ENCODE measurements at places on chromosomes 16 and 17.

DNA sequence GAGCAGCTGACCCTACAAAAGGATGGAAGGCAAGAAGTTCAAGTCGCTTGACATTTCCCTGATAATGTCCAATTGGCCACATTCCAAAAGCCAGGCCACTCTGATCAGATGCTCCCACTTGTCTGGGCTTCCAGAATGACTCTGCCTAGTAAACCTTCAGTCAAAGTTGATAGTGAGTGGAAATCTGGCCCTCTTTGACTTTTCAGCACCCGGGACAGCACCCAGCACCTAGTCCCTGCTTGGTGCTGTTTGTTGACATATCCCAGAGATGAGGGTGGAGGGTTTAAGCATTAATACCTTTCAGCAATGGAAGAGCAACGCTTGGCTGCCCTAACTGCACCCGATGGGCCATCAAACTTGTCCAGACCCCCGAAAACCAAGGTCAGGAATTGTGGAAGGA is 131.3 kb downstream of the AIPL1 start:
- no peak for DNase-seq

- DNase-seq, result no peak
Observed at GRCh38 chr16:31250782-31251384, 8.9 kb upstream of the ITGAM start.

DNA sequence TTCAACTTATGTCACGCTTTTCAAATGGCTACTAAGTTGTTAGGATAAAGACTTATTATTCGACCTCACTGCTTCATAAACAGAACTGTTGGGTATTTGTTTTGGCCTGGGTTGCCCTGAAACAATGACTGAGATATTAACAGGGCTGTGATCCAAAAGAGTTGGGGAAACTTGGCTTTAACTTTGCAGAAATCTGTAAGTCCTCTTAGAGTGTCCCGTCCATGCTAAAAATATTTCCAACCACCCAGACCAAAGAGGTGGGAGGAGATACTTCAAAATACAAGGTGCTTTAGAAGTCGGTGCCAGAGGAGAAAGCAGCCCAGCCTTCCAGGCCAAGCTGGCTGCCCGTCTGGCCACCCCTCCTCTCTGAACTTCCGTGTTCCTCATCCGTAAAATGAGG is 16.1 kb upstream of the SPATA32 start:
- DNase-seq, result no peak

GRCh38 chr17:40843242-40843641 is 20.8 kb upstream of the KRT10 start:
- DNase-seq, result no peak

GRCh38 chr17:55271958-55272710 is 7.4 kb downstream of the HLF start:
- no peak for DNase-seq

- DNase-seq, result no peak
Observed at GRCh38 chr17:4515501-4515900, 16.8 kb downstream of the SPNS2 start.

DNA sequence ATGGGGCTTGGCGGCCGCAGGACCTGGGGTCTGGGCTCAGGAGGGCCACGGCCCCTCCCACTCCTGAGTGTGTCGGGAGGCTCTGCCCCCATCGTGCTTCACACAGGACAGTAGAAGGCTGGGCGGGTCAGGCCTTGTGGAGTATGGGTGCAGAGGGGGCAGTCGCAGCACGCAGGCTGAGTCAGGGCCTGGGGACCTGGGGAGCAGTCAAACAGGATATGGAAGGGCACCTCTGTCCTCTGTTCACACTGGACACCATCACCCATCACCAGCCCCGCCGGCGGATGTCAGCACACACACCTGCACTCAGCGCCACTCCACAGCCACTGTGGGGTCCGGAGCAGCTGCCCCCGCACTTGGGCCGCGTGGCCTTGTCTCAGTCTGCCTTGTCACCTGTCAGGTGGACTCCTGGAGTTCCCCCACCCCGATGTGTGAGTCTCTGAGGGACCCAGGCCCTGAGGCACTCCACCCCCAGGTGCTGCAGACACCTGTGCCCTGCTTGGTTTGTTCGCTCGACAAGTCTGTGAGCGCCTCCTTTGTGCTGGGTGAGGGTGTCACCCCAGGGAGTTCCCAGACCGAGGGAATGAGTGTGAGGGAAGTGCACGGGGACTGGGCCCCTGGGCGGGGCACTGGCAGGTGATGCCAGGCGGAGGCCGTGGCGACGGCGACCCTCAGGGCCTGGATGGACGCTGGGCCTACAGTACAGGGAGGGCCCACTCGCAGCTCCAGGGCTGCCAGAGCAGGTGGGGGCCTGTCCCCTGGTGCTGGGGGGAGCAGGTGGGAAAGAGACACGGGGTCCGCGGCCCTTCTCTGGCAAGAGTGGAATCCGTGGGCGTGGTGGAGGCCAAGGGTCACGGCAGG is 31.7 kb downstream of the ZFPM1 start:
- DNase-seq, result no peak

DNA sequence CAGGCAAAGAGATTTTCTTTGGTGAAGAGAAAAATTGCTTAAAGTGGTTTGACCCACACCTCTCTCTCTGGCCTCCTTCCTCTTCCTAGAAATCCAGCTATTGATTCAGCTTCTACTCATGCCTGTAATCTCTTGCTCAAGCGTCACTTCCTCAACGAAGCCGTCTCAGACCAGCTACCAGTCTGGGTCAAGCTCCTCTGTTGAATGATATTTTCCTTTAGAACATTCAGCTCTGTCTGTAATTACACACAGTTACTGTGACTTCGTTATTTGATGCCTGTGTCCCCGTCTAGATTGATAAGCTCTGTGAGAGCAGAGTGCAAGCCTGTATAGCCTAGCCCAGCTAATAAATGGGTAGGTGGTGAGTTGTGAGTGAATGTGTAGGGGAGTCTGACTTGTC is 168.5 kb downstream of the GRIN2A start:
- DNase-seq, result no peak

DNA sequence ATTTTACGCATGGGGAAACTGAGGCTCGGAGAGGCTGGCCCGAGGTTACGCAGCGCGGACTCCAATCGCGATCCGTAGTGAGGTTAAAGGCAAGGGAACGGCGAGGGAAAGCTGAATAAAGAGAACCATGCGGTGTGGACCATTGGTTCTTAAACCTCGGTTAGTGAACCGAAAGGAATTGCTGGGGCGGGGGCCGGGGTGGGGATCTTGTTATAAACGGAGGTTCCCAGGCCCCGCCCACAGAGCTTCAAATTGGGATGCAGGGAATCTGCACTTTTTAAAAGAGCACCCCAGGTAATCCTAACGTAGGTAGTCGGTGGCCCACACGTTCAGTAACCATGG is 524 bp downstream of the IQCK start:
- no peak for DNase-seq

GRCh38 chr16:81997738-81998137 is 13.5 kb downstream of the SDR42E1 start:
- no peak for DNase-seq

GRCh38 chr16:56589141-56590039 is at the start of gene MT3:
MT3 (plus strand) TSS chr16:56589528; CDS start chr16:56589591, 63 bp downstream.
- no peak for DNase-seq
